T-helper 22 cell (primary cell): ENCODE measurements at places on chromosomes 6 and 20.

DNA sequence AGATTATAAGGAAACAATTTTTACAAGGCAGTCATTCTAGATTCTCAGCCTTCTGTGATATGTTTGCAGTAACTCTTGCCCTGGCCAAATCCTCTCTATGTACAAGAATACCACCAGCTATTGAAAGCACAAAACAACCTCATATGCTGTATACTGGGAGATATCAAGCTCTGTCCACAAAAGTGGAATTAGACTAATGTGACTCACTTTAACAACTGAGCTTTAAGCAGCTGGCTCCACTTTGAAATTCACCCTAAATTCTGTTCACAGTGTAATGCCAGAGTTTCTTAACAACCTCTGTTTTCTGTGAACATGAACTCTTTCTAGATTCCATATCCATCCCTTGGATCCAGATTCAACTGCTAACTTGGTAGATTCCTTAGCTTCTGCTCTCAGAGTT, 47.6 kb downstream of the CHD6 start:
- no peak for DNase-seq

GRCh38 chr20:6636209-6637159, 131.0 kb upstream of the BMP2 start:
- DNase-seq: no peak

GRCh38 chr6:41713159-41713649, 22.2 kb downstream of the TFEB start:
- no peak for DNase-seq

DNA sequence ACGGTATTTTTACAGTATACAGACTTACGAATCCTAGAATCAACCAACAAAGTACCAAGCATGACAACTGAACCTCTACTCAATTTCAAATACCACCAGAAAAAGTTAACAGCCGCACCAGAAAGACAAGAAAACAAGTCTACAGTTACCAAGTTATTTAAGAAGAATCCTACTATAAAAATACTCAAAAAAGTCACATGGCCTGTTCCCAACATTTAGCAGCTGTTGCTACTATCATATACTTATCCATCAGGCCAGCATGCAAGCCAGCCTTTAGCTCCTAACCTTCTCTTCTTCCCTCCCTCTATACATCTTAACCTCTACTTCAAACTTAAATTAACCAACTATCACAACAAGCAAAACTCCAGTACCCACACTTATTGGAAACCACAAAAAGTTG, 1.9 kb downstream of the SYNCRIP start:
- no peak for DNase-seq

GRCh38 chr6:106087548-106088325, 1.6 kb downstream of the PRDM1 start:
- DNase-seq: no peak

DNA sequence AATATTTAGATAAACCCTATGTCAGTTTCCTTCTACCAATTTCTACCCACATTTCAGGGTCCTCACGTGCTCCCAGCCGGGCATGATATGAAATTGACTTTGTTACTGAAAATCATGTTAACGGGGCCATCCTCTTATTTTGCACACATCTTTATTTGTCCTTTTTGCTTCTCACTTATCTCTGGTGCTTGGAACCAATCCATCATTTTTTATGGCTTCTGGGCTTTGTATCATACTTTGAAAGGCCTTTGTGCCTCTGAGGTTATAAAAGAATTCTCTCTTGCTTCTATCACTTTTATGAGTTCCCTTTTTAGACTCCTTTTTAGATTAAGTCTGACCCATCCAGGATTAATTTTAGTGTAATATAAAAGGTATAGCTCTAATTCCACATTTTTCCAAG, 117.1 kb upstream of the PRND start:
- DNase-seq: no peak

- DNase-seq: no peak
Observed at GRCh38 chr20:34570859-34571306, 12.4 kb downstream of the MAP1LC3A start.

GRCh38 chr6:132830334-132830751, 16.0 kb downstream of the RPS12 start:
- no peak for DNase-seq

DNA sequence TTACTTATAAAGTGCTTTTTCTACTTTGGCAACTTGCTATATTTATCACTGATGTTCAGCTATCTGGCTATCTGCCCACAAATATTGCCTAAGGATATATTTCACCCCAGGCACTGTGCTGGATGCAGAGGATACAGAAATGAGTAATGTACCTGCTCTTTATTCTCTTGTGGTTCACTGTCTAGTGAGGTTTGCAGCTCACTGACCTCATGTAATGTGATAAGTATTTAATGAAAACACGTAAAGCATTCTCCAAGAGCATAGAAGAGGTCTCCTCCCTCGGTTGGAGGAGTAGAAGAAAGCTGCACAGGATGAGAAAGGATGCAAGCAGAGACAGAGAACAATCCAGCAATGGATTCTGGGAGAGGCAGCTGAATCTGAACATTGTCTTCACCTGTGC, 610.7 kb downstream of the CBLN4 start:
- DNase-seq: no peak

- no peak for DNase-seq
Observed at GRCh38 chr6:161832622-161833021, 558.8 kb upstream of the AGPAT4 start.

- DNase-seq: no peak
Observed at GRCh38 chr6:120274547-120274946, 925.0 kb upstream of the MAN1A1 start.

DNA sequence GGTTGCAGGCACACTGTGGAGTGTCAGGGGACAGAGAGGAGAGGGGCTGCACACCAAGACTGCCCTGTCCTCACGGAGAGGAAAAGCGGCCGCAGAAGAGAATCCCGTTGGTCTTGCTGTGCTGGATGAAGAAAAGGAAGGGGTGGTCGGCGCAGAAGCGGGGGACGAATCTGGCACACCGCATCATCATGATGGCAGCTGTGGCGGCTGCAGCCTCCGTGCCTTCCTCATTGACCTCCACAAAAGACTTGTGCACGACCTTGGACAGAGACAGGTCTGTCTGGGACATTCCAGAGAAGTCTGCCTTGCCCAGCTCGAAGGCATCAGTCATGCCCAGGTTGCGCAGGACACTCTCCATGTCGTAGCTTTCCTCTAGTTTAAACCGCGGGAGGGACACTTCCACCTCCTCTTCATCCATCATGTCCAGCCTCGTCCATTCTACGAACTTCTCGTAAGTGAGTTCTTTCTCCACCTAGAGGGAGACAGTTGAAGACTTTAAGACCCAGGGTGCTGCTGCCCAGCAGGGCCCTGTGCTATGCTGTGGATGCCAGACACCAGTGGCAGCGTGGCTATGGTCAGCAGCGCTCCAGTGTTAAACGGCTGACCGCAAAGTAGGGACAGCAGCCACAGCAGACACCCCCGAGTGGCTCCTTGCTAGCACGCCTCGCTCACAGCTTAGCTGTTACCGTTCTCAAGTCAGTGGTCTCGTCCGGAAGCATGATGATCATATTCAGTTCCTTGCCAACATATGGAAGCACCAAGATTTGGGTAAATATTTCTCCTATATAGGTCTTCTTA, 22.9 kb downstream of the SERPINB6 start:
- DNase-seq: no peak

GRCh38 chr6:2998998-2999617, 586 bp upstream of the NQO2 start:
- DNase-seq: no peak

GRCh38 chr6:56642366-56643261, at the start of gene DST:
Gene DST, minus strand, starts transcription at chr6:56642889.
- no peak for DNase-seq

DNA sequence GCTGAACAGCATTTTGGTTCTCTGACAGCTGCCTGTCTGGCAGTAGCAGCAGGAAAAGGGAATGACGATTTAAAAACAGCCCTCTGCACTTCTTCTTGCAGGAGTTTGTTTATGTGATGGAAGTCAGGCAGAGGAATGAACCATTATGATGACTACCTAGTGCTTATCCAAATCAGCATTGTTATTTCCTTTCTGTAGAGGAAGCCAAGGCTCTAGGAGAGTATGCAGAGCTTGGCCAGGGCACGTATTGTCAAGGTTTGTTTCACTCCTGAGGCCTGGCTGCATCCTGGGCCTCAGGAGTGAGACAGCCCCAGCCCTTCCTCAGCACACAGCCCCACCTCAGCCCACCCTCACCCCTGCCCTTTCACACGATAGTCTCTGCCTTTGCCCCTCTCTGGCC, 68.5 kb downstream of the FAM229B start:
- DNase-seq: no peak

DNA sequence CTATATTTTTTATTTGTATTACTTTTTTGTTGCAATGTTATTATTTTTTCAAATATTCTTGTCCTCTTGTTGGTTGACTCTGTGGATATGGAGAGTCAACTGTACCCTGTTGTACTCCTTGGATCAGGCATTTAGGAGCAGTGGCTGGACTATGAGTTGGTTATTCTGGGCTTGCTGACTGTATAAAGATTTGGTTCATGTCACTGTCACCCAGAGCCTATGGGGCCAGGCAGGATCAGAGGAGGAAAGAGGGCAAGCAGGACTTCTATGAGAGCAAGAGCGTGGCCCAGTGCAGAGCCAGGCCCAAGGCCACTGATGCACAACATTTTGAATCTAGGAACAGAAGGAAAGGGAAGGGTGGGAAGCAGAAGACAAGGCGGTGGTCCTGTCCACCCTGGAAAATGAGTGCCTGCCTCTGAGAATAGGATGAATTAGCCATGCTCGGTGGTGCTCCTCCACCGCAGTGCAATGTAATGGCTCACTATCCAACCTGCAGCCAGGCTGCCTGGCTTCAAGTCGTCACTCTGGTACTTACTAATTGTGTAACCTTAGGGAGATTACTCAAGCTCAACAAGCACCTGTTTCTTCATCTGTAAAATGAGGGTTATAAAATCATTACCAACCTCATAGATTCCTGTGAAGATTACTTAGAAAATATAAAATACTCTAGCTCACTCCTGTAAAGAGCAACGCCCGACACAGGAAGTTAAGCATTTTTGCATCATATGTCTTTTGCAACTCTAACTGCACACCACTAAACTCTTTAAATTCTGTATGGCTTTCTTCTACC, 192.1 kb downstream of the KCNQ5 start:
- DNase-seq: no peak

GRCh38 chr6:148530394-148530953, 187.8 kb downstream of the SASH1 start:
- no peak for DNase-seq

DNA sequence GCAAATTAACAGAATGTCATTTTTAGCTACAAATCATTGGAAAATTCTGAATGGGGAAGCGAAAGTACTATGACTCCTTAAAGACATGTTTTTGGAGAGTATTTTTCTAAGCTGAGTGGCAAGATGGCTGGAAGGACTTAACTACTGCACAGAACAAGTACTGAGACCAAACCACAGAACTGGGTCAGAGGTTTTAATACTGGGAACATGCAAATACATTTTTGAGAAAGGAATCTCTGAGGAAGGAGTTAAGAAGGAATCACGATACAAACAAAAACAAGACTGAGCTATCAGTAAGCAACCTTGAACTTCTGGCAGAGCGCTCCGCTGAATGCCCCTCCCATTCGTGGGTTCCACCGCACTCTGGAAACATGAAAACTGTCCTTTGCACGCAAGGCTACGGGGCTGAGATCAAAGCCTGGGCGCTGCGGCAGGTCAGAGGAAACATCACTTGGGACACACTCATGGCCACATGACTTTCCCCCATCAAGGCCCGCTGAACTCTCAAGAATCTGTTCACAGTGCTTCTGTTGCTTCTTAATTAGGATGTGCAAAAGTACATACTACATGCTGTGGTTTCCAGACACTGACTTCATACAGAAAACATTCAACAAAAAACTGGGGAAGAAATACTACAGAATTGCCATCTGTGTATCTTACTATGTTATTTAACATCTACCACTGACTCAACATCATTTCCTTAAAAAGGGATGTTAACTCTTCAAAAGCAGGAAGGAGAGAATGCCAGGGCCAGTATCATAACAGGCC, 27.8 kb downstream of the SLC23A2 start:
- no peak for DNase-seq

DNA sequence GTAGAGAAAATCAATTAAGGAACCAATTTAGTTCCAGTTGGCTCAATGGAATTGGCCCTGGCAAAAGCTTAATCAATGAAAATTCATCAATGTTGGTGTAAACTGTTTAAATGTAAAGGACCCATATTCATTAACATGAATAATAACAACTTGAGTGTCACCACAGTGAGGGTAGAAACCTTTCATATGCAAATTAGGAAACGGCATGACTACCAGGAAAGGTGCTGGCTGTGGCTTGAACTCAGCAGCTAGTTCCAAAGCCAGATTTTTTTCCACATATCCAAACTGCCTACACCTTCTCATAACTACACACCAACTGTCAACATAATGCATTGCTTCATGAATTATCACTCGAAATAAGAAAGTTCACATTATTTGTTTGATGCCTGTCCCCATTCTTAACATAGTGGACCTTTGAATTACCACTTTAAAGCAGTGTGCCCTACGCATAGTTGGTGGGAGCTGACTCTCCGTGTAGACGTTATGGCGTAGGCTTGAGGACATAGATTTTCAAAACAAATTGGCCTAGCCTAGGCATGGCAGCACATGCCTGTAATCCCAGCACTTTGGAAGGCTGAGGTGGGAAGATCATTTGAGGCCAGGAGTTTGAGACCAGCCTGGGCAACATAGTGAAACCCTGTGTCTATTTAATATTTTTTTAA, 19.7 kb downstream of the PBOV1 start:
- no peak for DNase-seq

GRCh38 chr20:41531518-41532275, 86.5 kb downstream of the CHD6 start:
- DNase-seq: no peak

- no peak for DNase-seq
Observed at GRCh38 chr6:38593409-38593808, 46.3 kb downstream of the BTBD9 start.

DNA sequence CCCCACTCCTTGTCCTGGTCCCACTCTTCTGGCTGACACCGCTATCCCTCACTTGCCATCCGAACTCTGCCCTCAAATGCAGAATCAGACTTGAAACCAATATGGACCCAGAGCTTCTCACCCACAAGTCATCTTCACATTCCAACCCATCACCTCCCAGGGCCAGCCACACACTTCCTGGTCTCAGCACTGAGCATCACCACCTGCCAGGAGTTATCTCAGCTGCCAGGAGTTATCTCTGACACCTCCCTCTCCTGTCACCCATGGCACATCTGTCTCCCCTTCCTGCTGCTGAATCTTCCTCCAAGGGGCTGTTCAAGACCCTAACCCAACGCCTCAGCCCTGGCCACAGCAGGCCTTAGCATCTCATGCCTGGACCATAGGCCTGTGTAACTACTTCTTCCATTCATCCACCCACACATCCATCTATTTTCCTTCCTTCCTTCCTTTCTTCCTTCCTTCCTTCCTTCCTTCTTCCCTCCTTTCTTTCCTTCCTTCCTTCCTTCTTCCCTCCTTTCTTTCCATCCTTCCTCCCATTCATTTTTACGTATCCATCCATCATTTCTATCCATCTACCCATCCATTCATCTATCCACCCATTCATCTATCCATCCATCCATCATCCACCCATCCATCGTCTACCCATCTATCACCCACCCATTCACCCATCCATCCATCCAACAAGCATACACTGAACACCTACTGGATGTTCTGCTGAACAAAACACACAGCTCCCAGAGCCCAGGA, 74.6 kb upstream of the NNAT start:
- no peak for DNase-seq

GRCh38 chr20:21358737-21359136, 38.6 kb downstream of the NKX2-4 start:
- no peak for DNase-seq
